ENCODE measurements at places on chromosomes 1 and 21.

- DNase-seq, result no peak
Measured at GRCh38 chr1:181251001-181251712, 162.7 kb downstream of the IER5 start.

DNA sequence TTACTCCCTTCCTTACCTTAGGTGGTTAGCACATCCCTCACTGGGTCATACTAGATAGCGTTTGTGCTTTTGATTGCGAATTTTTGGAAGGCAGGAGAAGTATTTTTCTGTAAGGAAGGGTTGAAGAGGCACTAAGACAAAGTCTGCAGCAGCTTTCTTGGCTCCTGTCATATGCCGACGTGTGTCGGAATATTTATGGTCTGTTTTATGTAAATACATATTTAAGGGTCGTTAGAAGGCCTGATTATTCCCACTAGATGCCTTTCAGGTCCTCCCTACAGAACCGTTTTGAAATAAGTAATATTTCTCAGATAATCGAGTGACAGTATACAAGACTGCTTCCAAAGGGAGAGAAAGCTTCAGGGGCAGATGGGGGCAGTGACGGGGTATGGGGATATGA lies 10.0 kb downstream of the RNF220 start:
- DNase-seq, result no peak

DNA sequence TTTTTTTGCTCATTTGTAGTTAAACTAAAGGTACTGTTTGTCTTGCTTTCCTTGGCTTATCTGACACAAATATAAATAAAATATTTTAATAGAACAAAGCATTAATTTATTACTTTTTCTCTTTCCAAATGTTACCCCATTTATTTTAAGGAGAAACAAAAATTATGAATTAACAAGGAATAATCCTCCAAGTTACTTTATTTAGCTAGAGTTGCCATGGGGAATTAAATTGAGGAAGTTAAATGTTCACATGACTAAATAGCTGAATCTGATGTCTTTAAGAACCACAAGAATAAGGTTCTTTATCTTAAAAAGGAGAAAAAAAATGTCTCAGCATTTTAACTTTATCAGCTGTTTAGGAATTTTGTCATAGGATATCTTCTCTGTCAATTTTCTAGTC lies 12.3 kb downstream of the ATG4C start:
- no peak for DNase-seq

GRCh38 chr1:167762061-167762746 lies 40.4 kb downstream of the MPZL1 start:
- no peak for DNase-seq

- DNase-seq, result no peak
Measured at GRCh38 chr1:58919959-58920321, 136.1 kb upstream of the JUN start.

DNA sequence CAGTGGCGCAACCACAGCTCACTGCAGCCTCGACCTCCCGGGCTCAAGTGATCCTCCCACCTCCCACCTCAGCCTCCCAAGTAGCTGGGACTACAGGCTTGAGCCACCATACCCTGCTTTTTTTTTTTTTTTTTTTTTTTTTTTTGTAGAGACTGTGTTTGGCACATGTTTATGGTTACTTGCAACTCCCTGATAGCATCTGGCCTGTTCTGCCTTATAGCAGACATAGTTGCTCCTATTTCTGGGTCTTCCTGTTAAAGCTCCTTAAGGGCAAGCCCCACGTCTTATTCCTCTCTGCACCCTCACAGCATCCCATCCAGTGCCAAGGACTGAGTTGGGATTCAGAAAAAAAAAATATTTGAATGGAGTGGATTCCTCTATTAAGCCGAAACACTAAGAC lies 17.1 kb upstream of the CNR2 start:
- no peak for DNase-seq

GRCh38 chr1:164704954-164705353 lies 146.0 kb downstream of the PBX1 start:
- DNase-seq, result no peak

GRCh38 chr1:22711591-22712501 lies 1.2 kb downstream of the EPHB2 start:
- no peak for DNase-seq

GRCh38 chr1:88726697-88727096 lies 42.6 kb downstream of the PKN2 start:
- DNase-seq, result no peak

DNA sequence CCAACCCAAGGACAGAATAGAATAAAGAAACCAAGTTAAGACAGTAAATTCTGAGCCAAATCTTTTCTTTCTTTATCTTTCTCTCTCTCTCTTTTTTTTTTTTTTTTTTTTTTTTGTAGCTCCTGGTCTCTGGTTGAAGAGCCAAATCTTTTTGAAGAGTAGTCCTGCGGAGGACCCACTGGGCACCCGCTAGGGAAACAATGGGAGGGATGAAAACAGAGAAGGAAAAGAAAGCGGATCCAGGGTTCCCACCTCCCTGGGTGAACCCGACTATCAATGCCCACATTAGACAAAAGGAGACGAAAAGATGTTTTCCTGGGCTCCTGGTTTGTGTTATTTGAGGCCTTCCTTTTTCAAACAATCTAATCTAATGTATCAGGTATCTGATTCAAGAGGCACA lies 49.8 kb upstream of the FBXO28 start:
- DNase-seq, result no peak

- no peak for DNase-seq
Measured at GRCh38 chr1:20670936-20671335, 9.8 kb upstream of the DDOST start.

DNA sequence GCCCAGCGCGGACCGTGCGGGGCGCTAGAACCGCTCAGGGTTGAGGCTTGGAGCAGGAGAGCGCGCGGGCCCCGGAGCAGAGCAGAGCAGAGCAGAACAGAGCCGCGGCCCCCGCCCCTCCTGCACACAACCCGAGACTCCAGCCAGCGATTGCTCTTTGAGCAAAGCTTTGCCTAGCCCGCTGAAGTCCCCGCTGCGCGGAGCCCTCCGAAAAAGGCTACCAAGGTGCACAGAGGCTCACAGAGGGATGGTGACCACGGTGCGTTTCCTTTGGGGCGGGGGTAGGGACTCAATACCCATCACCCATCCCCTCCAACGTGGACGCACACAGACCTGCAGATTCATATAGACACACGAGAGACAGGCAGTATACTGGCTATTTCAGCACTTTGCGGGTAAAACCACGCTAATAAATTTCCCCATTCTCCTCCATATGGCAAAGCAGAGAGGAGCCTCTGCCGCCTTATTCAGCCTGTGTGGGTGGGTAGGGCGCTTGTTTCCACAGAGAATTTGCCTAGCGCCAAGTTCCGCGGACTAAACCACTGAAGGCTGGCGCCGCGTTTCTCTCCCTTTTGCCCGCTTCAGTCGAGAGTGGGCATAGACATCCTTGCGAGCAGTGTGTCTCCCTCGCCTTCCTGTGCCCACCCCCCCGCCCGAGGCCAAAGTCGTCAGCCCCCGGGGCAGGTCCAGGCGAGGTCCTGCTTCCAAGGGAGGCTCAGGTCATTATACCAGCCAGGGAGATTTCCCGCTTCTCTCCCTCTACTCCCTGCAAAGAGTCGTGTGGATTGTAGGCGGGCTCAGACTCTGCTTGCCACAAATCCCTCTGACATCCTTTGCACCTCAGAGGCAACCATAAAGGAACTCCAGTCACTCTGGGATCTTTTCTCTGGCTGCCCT lies 8.5 kb downstream of the HLX start:
- DNase-seq, result no peak

- DNase-seq, result peak; percentile 69
Measured at GRCh38 chr1:42981255-42981805, 22.7 kb upstream of the SLC2A1 start.

GRCh38 chr1:65791396-65791795 lies 1.3 kb upstream of the PDE4B start:
- no peak for DNase-seq

- no peak for DNase-seq
Measured at GRCh38 chr1:1196431-1197187, 9.8 kb downstream of the TNFRSF18 start.

DNA sequence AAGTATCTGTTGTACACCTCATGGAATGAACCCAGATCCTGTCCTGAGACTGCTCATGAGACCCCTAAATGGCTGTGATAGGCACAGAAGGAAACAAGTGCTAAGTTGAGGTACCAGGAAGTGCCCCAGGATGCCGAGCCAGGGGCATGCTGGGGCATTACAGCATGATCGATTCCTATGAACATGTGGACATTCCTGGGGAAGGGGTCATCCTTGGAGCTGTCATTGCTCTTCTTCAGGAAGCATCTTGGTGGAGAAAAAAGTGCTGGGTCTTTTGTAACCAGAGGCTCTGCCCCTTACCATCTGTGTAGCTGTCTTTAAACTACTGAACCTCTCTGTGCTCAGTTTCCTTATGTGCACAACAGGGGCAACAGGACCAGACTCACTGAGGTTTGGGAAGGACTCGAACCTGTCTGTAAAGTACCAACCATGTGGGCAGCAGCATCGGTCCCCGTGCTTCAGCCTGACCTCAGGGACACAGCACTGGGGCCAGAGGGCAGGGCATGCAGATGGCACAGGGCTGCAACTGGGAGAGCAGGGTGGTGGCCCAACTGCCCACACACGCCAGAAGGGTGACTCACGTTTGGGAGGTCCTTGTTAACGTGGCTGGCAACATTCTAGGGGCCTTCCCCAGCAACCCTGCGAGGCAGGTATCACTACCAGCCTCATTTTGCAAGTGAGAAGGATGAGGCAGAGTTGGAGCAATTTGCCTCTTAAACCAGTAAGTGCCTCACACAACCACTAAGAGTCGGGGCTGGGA lies 142.3 kb upstream of the EDN2 start:
- no peak for DNase-seq

DNA sequence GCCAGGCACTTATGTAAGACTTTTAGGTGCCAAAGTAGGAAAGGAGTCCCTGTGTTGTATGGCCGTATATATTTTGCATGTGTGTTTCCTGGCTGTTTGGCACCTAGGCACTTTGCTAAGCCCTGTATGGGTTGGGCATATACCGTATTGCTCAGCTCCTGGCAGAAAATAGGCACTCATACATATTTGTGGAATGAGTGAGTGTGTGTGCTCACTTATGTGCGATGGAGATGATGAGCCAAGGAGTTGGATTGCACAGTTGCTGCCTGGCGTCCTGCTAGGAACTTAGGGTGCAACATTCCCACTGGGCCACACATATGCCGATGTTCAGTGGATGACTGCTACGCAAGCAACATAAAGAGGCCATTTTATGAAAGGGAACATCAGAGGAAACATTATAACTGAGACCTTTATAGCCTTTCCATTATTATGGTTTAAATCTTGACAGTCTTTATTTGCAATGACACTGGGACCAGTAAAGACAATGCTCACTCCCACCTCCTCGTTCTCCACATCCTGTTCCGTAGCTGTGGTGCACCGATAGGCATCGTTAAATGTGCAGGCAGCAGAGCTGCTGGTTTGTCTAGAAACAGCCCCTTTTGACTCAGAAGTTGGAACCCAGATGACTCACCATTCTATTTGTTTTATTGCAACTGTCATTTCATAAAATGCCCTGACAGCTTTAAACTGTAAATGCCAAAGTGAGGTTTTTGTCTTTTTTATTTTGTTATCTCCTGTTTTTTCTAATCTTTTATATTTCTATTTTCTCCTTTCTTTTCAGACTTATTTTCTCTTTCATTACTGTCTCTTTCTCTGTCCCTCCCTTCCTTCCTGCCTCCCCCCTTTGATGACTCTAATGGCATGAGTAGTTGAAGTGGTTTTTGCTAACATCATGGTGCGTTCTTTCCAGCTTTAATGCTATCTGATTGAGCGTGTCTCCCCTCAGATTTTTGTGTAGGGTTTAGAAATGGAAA lies 36.1 kb downstream of the PEX14 start:
- no peak for DNase-seq

DNA sequence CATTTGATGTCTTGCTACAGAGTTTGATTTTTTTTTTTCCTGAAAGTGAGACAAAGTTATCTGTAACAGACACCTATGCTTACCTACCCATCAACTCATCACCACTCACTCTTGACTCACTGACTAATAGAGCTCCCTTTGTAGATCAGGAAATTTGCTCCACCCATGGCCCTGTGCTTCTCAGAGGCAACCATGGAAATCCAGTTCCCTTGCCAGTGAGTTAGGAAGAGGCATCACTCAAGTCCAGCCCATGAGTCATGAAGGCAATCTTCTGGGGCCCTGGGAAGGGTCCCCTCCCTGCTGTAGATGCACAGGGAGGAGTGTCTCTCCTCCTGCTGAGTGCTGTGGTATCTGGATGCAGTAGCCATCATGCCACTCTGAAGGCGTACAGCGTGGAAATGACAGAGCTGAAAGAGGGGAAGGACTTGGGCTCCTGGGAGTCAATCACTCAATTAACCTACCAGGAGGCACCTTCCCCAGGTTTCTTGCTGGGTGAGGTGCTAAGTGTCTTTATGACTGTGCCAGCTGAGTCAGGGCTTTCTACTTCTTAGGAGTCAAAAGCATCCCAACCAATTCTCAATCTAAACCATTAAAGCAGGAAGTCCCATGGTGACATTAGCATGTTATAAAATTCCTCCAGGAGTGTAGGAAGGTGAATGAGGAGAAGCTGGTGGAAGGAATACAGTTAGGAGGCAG lies 56.1 kb downstream of the DNTTIP2 start:
- DNase-seq, result no peak

DNA sequence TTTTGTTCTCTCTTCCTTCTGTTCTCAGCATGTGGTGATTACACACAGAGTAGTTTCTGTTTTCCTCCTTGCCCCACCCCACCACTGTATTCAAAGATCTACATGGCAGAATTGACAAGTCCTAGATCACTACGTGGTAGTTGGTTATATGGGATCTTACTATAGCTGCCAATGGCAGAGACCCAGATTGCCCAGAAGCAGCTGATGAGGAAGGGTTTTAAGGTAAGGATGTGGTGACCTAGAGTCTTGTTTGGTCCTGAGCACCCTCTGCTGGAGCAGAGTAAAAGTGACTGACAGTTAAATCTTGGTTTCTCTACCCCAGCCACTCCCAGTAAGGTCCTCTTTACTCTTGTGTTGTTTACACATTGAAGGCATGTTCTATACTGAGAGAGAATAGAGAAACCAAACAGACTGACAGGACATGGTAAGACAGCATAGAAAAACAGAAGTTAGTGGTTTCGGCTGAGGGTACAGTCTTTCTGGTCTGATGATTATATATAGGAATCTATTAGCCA lies 22.8 kb upstream of the STRIP1 start:
- peak; percentile 46 for DNase-seq

- no peak for DNase-seq
Measured at GRCh38 chr1:218815076-218815475, 358.6 kb upstream of the LYPLAL1 start.

DNA sequence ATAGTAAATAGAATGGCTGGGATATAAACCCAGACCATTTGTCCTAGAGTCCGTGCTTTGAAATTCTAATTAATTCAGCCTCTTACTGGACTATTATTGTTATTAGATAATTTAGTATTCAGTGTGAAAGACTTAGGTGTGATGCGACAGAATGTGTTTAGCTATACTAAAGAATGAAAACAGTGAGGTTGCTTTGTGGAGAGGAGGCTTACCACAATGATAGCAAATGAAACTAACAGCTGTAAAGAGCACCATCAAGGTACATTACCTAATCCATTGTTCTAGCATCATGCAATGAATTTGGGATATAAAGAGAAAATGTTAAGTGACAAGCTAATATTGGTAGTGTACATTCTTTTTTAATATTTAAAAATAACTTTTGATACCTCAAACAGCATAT lies 911.1 kb downstream of the KCNT2 start:
- no peak for DNase-seq
